ENCODE measurements at places on chromosomes 3 and 15.

DNA sequence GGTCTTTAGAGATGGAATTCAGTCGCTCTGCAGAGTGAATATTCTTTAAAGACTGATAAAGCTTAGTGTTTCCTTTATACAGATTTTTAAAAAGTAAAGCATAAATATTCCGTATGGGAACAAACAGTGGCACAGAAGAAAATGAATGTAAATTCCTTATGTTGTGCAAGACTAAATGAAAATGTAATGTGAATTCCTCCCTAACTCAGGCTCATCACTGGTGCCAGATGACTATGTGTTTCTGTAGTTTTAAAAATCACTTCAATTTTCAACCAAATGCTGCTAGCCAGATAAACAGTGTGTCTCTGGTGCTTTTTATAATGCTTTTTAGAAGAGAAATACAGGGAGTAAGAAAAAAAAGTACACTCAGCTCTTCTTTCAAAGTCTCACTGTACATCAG lies 154.8 kb upstream of the SNTN start:
- no peak for DNase-seq

- no peak for DNase-seq
These were observed 82.9 kb downstream of the EOMES start for GRCh38 chr3:27639271-27639670.

- DNase-seq = no peak
These were observed 101.3 kb downstream of the LRRK1 start for GRCh38 chr15:101020451-101020850.

DNA sequence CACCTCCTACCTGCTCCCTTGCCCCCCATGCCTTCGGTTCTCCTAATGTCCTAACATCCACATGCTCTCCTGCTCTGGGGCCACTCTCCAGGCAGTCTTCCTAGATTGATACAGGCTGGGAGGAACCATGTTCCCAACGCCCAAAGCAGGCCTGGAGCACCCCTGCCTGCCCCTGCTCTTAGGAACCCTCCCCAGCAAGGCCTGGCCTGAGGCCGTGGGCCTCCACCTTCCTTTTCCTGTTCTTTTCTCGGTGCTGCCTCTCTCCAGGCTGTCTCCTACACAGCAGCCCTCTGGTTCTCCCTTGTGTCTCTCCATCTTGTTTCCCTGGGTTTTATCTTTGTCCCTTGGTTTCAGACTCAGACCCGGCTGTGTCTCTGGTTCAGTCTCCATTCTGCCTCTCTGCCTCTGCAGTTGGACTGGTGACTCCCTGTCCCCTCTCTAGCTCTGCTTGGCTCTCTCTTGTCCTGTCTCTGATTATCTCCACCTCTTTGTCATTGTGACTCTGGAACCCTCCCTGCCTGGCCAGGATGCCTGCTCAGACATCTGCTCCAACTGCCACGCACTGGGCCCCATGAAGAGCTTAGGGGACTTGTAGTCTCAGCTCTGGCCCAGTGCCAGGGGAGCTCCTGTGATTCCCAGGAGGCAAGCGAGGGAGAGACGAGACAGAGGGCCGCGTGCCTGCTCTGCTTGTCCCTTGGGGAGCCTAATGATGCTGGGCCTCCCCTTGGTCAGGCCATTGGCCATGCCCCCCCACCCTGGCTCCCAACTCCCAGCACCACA lies 26.0 kb upstream of the RPL29 start:
- no peak for DNase-seq

DNA sequence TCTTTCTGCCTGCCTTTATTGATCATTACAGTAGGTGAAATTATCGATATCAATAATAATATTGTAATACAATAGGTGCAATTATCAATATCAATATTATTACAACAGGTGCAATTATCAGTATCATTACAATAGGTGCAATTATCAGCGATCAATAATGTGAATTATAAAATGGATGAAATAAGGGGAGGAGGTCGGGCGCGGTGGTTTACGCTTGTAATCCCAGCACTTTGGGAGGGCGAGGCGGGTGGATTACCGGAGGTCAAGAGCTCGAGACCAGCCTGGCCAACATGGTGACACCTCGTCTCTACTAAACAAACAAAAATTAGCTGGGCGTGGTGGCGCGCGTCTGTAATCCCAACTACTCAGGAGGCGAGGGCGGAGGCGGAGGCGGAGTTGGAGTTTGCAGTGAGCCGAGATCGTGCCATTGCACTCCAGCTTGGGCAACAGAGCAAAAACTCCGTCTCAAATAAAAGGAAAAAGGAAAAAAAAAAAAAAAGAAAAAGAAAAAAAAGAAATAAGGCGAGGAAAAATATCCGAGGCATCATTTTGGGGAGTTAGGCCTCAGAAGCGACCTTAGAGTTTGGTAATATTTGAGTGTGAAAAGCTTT lies 611 bp upstream of the BNIP2 start:
- DNase-seq = peak; percentile 46

DNA sequence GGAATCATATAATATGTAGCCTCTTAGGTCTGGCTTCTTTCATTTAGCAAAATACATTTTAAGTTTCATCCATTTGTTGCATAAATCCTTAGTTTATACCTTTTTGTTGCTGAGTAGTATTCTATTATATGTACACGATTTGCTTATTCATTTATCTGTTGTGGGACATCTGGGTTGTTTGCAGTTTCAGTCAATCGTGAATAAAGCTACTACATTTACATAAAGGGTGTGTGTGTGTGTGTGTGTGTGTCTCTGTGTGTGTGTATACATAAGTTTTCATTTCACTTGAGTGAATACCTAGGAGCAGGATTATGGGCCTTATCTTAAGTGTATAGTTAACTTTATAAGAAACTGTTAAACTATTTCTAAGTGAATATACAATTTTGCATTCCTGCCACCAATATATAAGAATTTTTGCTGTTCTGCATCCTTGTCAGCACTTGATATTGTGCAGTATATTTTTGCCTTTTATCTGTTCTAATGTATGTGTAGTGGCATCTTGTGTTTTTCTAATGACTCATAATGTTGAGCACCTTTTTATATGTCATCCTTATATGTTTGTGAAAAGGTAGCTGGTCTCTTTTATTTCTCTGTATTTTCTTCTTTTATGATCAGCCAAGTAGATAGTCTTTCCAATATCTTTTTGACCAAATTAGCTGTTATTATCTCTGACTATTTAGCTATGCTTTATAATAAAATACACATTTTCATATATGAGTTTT lies 55.0 kb downstream of the GLCE start:
- DNase-seq = no peak

GRCh38 chr15:73965094-73965757 lies 26.9 kb downstream of the STOML1 start:
- peak; percentile 49 for DNase-seq

DNA sequence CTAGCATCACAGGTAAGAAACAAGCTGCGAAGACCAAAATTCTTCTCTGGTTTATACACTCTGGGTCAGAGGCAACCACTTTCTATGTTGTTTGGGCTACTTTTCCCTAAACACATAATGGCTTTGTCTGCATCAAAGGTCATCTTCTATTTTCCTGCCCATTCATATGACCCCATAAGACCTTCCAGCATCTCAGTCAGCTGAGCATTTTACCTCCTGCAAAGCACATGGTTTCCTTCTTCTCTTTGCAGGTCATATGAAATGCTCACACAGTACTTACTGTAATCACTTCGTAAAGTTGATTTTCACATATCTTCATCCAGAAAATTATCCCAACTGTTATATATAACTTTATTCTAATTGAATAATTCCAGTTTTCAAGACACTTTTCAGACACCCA lies 34.8 kb downstream of the LIPC start:
- DNase-seq = no peak

GRCh38 chr15:67879440-67880129 lies 39.7 kb upstream of the RNU6-1 start:
- DNase-seq = no peak

- no peak for DNase-seq
These were observed 33.2 kb upstream of the GOLGA8B start for GRCh38 chr15:34616613-34617012.
